ENCODE measurements at places on chromosomes 13 and 19. TPM values are rescaled to one million over a fixed set of nuclear protein-coding genes. Genes with fewer than 3 reads are reported as not detected.

KLK1 gene
- total RNA-seq, result not detected

ADAMTSL5 gene
- 2.1 TPM for total RNA-seq

CEACAM19 gene
- 2.0 TPM for total RNA-seq

TMEM238 gene
- total RNA-seq, result 0.14 TPM

SLAIN1 gene
- 0.14 TPM for total RNA-seq

KLK6 gene
- total RNA-seq, result not detected
